Stimulated activated CD8-positive, alpha-beta memory T cell treated with anti-CD3 and anti-CD28 coated beads, Interleukin-2, amount 100 ng/mL, for 1 hour (primary cell): ENCODE measurements at places on chromosomes 2 and 18.

DNA sequence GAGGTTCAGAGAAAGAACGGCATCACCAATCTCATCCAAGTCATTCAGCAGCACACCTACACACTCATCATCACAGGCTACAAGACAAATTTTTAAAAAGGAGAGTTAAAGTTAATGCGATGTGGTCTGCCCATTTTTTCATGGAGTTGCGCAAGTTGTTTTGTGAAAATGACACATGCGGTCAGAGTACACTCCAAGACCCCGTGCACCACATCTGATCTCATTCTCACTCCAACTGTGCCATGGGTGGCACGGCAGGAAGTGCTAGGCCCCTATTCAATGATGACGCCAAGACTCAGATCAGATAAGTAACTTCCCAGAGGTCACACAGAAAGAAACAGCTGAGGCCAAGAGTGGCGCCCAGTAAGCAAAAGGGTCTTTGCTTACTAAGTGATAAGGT, 119.8 kb downstream of the LAMA1 start:
- DNase-seq, result no peak

- DNase-seq, result no peak
Measured at GRCh38 chr2:71856773-71857525, 290.7 kb downstream of the CYP26B1 start.

DNA sequence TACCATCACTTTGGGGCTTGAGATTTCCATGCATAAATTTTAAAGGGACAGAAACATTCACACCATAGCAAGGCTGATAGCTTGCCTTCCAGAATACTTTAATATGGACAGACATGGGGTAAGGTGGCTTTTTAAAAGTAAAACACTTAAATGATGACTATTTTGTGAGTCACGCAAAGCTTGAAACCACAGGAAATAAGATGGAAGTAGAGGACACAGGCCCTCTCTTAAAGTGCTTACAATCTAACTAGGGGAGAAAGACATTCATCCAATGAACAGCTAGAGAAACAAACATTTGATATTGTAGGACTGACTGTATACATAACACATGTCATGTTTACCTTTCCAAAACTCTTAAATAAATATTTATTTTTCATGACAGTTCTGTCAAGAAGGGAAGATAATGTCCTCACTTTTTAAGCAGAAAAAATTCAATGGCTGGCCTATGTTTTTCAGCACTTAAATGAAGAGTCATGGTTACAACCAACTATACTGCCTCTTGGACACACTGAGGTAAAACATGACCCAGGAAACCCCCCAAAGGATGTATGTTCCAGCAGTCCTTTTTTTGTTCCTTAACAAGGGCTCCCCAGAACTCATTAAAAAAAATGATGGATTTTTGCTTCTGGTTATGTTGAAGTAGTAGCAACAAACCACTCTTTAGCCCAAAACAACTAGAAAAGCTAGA, 120.0 kb upstream of the RBMS1 start:
- no peak for DNase-seq

DNA sequence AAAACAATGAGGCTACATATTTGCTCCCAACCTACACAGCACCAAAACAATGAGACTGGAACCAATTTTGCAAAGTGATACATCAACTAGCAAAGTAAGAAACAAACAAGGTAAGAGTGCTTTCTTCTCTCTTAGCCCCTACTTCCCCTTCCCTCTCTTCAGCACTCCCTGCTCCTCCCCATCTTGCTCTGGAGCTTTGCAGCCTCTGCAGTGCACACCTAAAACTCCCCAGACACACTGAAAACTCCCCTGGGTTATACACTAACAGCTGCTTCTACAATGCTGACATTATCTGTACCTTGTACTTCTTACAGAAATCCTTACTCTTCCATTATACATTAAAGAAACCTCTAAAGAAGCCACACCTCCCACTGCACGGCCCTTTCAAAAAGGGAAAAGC, 93.7 kb downstream of the RBMS1 start:
- DNase-seq, result no peak

- no peak for DNase-seq
Measured at GRCh38 chr2:98478088-98478551, 33.5 kb downstream of the INPP4A start.

GRCh38 chr18:44569391-44570055, 111.2 kb upstream of the SETBP1 start:
- DNase-seq, result no peak

DNA sequence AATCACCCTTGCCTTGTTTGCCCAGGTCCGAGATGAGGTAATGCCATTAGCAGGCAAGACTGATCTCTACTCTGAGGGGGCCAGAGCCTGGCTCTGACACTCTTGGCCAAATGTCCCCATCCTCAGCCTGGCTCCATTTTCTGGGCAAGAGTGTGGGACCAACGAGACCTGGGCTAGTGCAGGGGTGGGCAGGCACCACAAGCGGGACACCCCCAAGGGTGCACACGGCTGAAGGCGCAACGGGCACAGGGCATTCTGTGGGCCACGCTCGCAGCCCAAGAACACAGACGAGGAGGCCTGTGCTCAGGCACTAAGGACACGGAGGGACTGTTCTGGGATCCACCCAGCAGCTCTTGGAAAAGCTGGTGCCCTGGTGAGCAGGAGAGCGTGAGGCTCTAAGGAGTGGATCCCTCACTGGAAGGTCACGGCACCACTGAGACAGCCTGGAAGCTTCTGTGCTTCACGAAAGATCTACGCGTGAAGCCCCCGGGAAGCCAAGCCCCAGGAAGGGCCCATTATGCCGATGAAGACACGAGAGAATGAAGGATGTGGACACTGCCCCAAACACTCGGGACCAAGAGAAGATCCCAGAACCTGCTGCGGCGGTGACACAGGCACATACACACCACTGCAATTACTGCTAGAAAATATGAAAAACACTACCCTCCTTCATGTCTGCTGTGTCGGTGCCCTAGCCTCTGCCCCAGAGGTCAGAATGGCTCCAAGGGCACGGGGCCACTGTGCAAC, 138.2 kb downstream of the HDAC4 start:
- no peak for DNase-seq

DNA sequence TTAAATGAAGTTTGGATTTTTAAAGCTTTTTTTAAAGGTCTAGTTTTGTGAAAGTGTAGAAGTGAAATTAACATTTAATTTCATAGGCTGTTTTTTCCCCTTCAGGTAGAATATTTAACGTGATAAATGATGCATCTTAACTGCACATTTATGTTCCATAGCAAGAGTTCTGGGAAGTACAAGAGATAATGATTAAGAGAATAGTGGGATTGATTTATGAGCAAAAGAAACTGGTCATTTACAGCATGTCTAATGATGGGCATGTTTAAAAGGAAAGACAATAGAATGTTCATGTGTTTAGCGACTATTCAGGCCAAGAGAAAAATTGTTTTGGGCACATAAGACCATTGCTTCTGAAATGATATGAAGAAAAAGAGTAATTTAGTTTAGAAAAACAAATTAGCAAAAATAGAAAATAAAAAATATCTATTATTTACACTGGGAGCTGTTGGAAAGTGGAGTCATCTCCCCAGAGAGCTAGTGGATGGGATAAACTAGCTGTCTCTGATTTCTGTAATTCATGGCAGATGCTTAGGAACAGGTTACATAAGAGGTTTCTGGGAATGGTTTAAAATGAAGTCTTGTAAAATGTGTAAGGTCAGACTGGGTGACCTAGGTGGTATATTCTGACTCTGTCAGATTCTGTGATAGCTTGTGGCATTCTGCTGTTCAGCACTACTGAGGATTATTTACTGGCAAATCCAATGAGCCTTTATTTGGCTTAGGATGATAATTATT, 60.7 kb downstream of the WDR7 start:
- no peak for DNase-seq

- no peak for DNase-seq
Measured at GRCh38 chr18:35030277-35030989, 10.8 kb upstream of the MAPRE2 start.

DNA sequence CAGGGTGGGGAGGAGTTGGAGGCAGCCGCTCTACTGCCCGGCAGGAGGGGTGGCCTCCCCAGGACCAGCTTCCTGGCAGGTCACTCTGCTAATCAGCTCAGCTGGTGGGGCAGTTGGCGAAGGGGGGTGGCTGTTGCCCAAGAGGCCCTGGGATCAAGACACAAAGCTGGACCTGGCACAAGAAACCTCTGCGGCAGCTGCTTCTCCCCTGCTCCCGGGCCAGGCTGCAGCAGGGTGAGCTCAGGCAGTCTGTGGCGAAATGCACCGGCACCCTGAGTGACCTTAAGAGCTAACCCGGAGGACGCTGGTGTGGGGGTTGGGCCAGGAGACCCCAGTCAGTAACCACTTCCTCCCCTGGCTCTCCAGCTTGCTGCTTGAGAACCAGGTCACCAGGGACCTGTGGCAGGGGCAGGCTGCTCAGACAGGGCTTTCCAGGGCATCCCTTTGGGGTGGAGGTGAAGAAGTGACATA, 31.1 kb downstream of the TOGARAM2 start:
- DNase-seq, result no peak
